ENCODE measurements at places on chromosomes 16 and 17. TPM values are rescaled to one million over a fixed set of nuclear protein-coding genes. Genes with fewer than 3 reads are reported as not detected.

DNA sequence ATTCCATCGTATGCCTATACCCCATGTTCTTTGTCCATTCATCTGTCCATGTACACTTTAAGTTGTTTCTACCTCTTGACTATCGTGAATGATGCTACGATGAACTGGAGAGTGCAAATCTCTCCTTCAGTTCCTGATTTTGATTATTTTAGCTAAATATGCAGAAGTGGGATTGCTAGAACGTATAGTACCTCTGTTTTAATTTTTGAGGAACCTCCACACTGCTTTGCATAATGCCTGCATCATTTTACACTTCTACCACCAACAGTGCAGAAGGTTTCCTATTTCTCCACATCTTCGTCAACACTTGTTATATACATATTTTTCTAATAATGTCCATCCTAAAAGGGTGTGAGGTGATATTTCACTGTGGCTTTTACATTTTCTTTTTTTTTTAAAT, 43.9 kb downstream of the SDR42E1 start:
- DNase-seq, result no peak

DNA sequence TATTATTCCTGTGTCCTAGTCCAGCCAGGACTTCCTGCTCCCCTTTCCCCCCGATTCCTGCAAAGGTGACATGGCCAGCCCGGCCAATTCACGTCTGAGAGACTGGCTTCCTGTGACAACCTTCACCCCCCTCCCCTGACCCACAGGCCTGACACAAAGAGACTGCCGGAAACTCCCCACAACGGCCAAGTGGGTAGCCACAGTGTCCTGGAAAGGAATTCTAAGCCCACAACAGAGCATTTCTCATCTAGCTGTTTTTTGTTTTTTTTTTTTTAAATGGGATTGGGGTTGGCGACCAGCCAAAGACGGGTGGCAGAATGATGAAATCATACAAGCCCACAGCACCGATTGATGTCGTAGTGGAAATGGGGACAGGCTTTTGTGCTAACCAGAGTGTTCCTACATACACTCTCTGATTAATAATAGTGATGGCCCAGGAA, 2.8 kb upstream of the XAF1 start:
- no peak for DNase-seq

GRCh38 chr16:52929478-52930400, 123.0 kb downstream of the CHD9NB start:
- DNase-seq, result no peak

DNA sequence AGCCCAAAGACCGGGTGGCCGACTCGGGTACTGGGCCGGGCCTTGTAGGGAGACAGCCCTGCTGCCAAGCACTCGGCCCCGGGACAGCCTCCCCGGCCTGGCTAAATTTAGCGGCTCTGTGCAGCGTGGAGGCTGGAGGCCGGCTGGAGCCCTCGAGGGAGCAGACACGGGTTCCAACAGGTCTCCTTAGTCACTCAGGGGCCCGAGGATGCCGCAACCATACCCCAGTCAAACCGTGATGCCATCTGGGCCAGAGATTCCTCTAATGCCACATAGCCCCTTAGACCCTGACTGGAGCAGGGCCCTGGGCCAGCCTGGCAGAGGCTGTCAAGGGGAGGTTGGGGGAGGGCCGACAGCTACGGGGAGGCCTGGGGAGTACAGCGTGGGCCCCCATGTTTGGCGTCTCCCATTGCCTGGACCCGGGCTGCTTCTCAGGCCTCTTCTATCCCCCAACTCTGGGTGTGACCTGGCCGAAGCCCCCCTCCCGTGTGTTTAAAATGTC, 2.9 kb upstream of the P2RX1 start:
- DNase-seq, result no peak

- no peak for DNase-seq
Observed at GRCh38 chr17:79931817-79932309, 92.6 kb upstream of the CBX4 start.

DNA sequence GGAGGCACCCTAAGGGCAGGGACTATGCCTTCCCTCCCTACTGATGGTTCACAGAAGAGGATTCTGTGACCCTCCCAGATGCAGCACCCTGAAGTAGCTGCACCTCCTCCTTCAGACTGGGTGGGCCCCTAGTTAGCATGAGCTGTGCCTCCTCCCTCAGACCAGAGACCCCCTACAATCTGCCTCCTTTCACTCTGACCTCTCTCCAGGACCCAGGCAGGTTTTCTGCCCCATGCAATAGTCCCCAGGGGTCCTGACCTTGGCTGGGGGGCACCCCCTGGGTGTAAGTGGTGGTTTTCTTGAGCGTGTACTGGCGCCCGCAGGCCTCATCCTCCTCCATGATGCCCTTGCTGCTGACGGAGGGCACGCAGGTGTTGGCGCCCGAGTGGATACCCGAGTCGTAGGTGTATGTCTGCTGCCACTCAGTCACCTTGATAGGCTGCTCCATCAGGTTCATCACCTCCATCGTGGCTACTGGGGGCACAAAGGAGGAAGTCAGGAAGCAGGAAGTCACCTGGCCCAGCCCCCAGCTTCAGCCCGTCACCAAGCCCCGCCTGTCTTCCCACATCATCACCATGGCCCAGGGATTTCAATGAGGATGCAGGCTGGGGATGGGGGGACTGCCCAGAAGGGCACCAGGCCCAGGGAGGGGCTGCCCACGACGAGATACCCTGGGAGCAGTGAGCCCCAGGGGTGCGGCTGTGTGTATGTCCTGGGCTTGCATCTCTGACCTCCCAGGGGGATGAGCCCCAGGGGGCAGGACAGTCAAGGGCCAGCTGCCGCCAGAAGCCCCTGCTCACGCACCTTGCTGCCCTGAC, 14.9 kb downstream of the JUP start:
- no peak for DNase-seq

DNA sequence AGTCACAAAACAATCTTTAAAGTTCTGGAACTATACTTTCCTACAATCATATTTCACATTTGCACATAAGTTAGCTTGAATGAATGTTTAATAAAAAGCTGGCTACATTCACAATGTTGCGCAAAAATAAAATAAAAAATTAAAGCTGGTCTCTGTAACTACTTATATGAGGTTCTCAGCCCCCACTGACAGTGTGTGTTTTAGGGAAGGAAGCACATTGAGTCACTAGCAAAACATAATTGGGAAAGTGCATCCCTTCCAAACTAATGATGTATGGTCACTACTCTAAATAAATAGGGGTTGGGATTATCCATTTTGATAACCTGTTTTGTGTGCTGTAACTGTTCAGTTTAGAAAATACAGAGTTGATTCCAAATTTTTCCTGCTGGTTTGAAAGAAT, 251.9 kb downstream of the IRX3 start:
- no peak for DNase-seq

DNA sequence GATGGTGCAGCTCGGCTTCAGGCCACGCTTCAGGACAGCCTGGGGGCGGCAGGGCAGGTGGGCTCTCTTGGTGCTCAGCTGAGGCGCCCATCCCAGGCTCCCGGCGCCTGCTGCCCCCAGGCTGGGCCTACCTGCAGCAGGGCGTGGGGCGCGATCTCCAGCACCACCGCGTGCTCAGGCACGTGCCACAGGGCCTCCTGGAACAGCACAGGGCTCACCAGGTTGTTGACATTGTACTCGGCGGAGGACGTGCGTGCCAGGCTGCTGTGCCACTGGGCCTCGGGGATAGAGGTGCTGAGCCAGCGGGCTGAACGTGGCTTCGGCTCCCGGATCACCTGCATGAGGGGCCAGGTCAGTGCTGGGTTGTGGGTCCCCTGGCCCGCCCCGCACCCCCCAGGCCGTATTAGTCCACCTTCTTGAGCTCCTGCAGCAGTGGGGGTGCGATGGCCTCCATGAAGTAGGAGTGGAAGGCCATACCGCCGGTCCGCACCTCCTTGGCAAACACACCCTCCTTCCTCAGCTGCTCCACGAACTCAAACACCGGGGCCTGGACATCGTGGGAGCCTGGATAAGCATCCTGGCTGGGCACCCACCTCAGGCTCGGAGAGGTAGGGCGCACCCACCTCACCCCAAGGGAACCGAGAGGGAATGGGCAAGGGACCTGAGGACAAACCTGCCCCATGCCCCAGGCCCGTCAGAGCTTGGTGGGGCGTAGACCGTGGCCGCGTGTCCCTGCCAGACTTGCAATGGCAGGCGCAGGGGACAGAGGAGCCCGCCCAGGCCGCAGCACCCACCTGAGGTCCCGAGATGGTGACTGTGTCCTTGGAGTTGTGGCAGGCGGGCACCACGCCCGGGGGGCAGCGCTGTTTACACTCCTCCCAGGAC, 9.0 kb downstream of the FASN start:
- DNase-seq, result no peak

GRCh38 chr16:5412731-5413130, 315.1 kb upstream of the EEF2KMT start:
- peak; percentile 61 for DNase-seq

- no peak for DNase-seq
Observed at GRCh38 chr17:19539040-19539399, 5.4 kb downstream of the SLC47A1 start.

GRCh38 chr17:83175822-83176622, 96.6 kb downstream of the METRNL start:
- DNase-seq, result no peak

DNA sequence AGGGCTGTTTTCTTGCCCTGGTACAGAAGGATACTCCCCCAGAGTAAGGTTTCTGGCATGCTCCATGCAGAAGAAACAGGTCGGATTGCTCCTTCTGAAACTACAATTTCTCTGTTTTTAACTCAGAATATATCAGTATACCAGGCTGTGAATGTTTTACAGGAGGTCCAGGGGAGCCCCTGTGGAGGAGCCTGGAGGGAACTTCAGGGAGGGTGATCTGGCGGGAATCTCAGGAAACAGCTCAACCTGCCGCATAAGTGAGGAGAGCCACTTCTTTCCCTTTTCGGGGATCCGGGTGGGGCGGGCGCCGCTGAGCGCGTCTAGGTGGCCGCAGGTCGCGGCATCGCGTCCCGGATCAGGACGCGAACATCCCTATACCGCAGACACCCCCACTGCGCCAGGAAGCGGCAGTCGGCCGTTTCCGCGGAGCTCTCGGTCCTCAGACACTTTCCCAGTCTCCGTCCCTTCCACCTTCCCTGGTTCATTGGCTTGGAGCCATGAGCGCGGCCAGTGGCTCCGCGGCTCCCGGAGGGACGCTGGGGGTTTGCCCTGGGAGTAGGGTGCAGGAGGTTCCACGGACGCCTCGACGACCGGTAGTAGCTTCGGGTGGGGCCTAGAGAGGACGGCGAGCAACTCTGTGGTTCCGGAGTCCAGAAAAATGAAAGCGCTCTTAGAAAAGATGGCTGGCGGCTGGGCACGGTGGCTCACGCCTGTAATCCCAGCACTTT, 3.1 kb upstream of the ZNF764 start:
- DNase-seq, result no peak

GRCh38 chr17:5055543-5055942, 20.3 kb upstream of the SLC52A1 start:
- no peak for DNase-seq

GRCh38 chr17:75288770-75289114, 491 bp downstream of the SLC25A19 start:
- no peak for DNase-seq

DNA sequence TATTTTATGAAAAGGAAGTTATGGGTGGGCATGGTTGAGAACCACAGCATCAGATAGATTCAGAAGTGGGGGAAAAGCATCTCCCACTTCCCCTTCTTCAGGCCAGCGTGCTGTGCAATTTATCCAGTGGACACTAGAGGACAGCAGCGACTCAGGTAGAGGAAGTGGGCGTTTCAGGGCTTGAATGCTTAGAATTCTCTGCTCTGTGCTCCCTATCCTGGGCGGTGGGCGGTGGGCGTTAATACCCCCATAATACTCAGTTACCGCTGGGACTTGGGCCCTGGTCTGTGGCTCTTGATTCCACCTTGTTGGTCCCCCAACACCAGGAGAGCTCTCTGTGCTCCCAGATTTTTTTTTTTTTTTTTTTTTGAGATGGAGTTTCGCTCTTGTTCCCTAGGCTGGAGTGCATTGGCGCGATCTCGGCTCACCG, 3.7 kb upstream of the LYZL6 start:
- peak; percentile 68 for DNase-seq

The PMP22 gene
- total RNA-seq, result 8.7 TPM

The WNT3 gene
- total RNA-seq, result 4.0 TPM

The TNP2 gene
- total RNA-seq, result not detected

The C17orf78 gene
- total RNA-seq, result not detected
